ENCODE measurements at places on chromosomes 1 and 21. TPM values are rescaled to one million over a fixed set of nuclear protein-coding genes. Genes with fewer than 3 reads are reported as not detected.

DNA sequence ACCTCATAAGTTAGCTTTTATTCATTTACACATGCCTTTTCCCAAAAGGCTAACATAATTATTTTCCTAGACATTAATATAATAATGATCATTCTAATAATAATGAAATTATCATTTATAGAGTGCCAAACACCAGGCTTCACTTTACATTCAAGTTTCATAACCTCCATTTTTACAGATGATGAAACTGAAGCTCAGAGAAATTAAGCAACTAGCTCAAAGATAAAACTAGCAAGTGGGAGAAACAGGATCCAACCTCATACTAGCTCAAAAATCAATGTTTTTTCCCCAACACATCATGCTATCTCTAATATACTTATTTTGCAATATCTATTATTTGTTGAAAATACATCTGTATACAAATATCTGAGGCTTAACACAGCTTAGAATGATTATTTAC, 14.0 kb downstream of the LPGAT1 start:
- DNase-seq, result no peak
- no peak overlapping the region for H3K4me3 ChIP-seq
- H3K27ac ChIP-seq, result no peak overlapping the region
- peaks cover 7% of the 10 kb centered on the region for H3K4me1 ChIP-seq

AVPR1B gene
- total RNA-seq, result not detected

DNA sequence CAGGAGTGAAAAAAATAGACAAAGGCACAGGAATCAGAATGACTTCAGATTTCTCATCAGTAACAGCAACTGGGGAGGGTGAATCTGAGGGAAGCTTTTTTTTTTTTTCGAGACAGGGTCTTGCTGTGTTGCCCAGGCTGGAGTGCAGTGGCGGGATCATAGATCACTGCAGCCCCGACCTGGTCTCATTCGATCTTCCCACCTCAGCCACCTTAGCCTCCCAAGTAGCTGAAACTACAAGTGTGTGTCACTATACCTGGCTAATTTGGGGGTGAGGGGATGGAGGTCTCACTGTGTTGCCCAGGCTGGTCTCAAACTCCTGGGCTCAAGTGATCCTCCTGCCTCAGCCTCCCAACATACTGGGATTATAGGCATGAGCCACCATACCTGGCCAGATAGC, 10.7 kb downstream of the ARMH1 start:
- DNase-seq, result no peak
- no peaks in the 10 kb centered on the region for H3K27me3 ChIP-seq
- H3K4me3 ChIP-seq, result no peak overlapping the region
- H3K4me1 ChIP-seq, result peaks cover 7% of the 10 kb centered on the region

CYP4A22 gene
- total RNA-seq, result not detected

RFX5 gene
- total RNA-seq, result 64.5 TPM

- peaks cover 44% of the 10 kb centered on the region for H3K4me1 ChIP-seq
- no peak for DNase-seq
- no peaks in the 10 kb centered on the region for H3K36me3 ChIP-seq
Measured at GRCh38 chr1:94418664-94419655, 771 bp downstream of the ABCD3 start.

- H3K27ac ChIP-seq, result no peak overlapping the region
- DNase-seq, result no peak
- no peaks in the 10 kb centered on the region for H3K36me3 ChIP-seq
- H3K27me3 ChIP-seq, result peaks cover 11% of the 10 kb centered on the region
- no peak overlapping the region for H3K4me3 ChIP-seq
Measured at GRCh38 chr1:153397924-153398651, 7.2 kb upstream of the S100A8 start.

LCE1C gene
- not detected for total RNA-seq

DNA sequence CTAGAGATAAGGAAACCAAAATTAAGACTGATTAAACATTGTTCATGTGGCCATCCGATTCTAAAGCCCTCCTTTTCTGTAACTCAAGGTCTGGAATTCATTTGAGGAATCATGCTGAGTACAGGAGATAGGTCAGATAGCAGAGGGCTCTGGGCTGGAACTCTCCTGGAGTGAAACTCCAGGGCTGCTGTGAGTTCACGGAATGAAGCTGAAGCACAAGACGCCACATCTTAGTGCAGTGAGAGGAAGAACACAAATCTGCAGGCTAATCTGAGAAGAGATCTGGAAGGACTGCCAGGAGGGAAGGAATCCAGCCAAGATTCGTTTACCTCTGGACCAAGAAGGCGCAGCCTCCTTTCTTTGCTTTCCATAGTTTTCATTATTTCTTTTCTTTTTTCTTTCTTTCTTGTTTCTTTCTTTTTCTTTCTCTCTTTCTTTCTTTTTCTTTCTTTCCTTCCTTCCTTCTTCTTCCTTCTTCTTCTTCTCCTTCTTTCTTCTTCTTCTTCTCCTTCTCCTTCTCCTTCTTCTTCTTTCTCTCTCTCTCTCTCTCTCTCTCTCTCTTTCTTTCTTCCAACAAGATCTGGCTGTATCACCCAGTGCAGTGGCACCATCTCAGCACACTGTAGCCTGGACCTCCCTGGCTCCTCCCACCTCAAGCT, 74.8 kb upstream of the ATP1B1 start:
- no peak for DNase-seq
- H3K27ac ChIP-seq, result no peak overlapping the region
- H3K4me1 ChIP-seq, result no peaks in the 10 kb centered on the region
- H3K4me3 ChIP-seq, result no peak overlapping the region
- H3K36me3 ChIP-seq, result peaks cover 1% of the 10 kb centered on the region

- no peaks in the 10 kb centered on the region for H3K4me1 ChIP-seq
- H3K36me3 ChIP-seq, result no peaks in the 10 kb centered on the region
- H3K27ac ChIP-seq, result no peak overlapping the region
- DNase-seq, result no peak
- H3K27me3 ChIP-seq, result peaks cover 62% of the 10 kb centered on the region
Measured at GRCh38 chr1:46747683-46748288, 28.9 kb upstream of the EFCAB14 start.

DNA sequence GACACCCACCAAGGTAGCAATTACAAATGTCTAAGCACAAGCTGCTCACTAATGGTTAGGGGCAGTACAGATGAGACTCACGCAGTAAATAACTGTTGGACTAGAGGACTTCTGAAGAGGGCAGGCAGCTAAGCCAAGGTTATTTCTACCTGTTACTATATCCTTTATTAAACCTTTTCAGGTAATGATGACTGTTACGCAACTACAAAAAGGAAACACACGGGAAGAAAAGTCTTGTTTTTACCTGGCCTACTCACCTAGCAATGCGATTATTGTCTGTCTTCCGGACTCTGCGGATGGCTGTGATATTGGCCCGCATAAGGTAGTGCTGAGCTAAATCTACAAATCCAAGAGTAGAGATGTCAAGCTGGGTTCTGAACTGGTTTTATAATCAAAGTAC, 17.8 kb upstream of the VHLL start:
- H3K36me3 ChIP-seq, result peaks cover 17% of the 10 kb centered on the region
- no peak overlapping the region for H3K27ac ChIP-seq
- no peak overlapping the region for H3K4me3 ChIP-seq
- H3K4me1 ChIP-seq, result no peaks in the 10 kb centered on the region

DNA sequence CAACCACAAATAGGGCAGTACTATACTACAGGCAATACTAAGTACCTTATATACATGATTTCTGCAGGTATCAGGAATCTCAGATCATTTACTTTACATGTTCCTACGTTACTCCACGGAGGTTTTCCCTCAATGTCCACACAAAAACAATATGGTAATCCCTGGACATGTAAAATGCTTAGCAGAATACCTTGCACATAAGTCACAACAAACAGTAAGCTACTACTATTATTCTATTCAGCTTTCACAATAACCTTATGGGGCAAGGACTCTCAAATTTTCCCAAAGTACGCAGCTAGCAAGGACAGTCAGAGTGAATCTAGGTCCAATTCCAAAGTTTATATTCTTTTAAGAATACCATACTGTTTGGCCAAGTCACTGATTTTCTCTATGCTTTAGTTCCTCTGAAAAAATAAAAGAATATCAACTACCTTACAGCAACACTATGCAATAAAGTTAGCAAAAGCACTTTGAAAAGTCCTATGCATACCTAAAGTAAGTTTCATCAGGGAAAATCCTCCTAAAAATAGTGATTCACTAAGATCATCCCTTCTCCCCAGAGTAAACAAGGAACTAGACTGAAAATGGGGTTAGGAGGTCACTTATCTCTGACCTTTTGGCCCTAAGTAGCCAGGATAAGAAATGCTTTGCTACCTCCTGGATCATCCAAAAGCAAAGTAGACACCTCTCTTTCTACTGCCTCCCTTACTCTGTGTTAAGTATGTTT, 67.4 kb downstream of the LUZP1 start:
- no peak for DNase-seq
- no peaks in the 10 kb centered on the region for H3K27me3 ChIP-seq
- H3K27ac ChIP-seq, result no peak overlapping the region
- H3K4me1 ChIP-seq, result peaks cover 31% of the 10 kb centered on the region

DNA sequence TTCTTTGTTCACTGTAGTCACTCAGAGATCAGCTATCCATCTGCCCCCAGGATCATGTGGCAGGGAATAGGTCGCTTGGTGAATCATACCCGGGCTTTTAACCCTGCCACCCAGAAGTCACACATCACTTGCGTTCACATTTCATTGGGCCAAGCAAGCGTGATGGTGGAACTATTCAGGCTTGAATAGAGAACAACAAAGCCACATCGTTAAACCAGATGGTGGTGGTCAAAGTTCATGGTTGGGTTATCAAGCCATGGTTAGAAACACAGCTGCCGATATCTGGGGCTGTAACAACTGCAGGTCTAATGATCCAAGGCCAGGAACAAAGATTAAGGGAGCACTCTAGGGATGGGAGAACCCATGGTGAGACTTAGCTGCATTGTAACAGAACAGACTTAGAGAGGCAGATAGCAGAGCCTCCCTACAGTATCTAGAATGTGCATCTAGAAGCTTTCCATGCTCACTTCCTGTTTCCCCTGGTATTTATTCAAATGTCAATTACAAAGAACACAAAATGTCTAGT, 40.0 kb upstream of the PTPRC start:
- H3K36me3 ChIP-seq, result no peaks in the 10 kb centered on the region
- H3K4me3 ChIP-seq, result peak overlapping the region; percentile 50
- H3K4me1 ChIP-seq, result peaks cover 78% of the 10 kb centered on the region
- peak overlapping the region; percentile 95 for H3K27ac ChIP-seq

- no peak overlapping the region for H3K4me3 ChIP-seq
- no peak for DNase-seq
- peaks cover 47% of the 10 kb centered on the region for H3K4me1 ChIP-seq
- peaks cover 15% of the 10 kb centered on the region for H3K36me3 ChIP-seq
- no peaks in the 10 kb centered on the region for H3K27me3 ChIP-seq
Measured at GRCh38 chr1:24896596-24897262, 33.3 kb downstream of the RUNX3 start.

DNA sequence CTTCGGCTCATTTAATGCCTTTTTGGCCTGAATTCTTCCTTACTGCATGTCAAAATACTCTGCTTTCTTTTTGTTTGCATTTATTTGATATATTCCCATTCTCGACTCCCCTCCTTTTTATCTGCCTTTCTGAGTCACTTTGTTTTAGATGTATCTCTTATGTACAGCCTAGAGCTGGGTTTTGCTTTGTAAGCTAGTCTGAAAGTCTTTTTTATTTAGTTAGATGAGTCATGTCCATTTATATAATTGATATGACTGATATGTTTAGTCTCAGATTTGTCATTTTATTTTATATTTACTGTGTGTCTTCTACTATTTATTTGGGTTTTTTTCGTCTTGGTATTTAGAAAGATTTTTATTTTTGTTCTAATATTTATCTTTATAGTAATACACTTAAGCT, 33.6 kb upstream of the GNG5 start:
- H3K27me3 ChIP-seq, result no peaks in the 10 kb centered on the region
- peaks cover 41% of the 10 kb centered on the region for H3K36me3 ChIP-seq
- no peak overlapping the region for H3K27ac ChIP-seq
- no peaks in the 10 kb centered on the region for H3K4me1 ChIP-seq
- no peak overlapping the region for H3K4me3 ChIP-seq

FBXO2 gene
- 2.5 TPM for total RNA-seq

DNA sequence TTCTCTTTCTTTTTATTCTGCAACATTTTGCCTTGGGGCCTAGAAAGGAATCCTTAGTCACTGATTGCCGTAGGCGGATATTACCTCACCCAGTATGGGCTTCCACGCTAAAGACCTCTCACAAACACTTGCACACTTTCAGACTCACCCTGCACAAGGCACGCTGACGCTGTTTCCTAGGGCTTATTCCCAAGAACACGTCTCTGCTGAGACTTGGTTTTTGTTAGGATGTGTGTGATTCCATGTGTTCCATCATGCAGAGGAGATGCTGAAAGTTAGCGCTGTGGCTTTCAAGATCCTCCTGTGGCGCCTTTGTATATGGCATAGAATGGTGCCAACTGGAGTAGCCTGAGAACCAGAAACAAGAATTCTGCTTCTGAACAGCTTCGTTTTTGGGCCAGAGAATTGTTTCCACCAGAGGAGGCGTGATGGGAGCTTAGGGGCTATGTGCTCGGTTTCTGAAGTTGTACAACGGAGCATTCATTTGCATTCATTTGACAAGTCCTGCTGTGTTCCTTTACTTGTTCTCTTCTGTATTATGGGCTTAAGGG, 297.0 kb downstream of the DISC1 start:
- H3K4me3 ChIP-seq, result no peak overlapping the region
- H3K27ac ChIP-seq, result no peak overlapping the region

- H3K4me3 ChIP-seq, result no peak overlapping the region
- no peak for DNase-seq
- H3K36me3 ChIP-seq, result no peaks in the 10 kb centered on the region
- H3K27ac ChIP-seq, result no peak overlapping the region
- peaks cover 7% of the 10 kb centered on the region for H3K4me1 ChIP-seq
Measured at GRCh38 chr1:213993929-213994328, 6.2 kb downstream of the PROX1 start.

GRCh38 chr1:162381383-162381782, at the start of gene C1orf226:
C1orf226 (plus strand) TSS chr1:162381728; CDS start chr1:162381902, 174 bp downstream.
- DNase-seq, result no peak
- peaks cover 4% of the 10 kb centered on the region for H3K27me3 ChIP-seq
- H3K4me3 ChIP-seq, result no peak within 1 kb of the TSS
- H3K4me1 ChIP-seq, result no peaks in the 10 kb centered on the region
- H3K36me3 ChIP-seq, result no peaks in the 10 kb centered on the region

DNA sequence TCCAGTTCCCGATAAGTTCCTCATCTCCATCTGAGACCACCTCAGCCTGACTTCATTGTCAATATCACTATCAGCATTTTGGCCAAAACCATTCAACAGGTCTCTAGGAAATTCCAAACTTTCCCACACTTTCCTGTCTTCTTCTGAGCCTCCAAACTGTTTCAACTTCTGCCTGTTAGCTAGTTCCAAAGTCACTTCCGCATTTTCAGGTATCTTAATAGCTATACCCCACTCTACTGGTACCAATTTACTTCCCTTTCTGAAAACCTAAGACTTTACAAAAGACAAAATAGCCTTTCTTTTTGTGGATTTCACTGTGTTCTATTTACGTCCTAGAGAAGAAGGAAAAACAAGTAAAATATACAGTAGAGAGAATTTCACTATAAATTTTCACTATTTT, 147.0 kb upstream of the FMN2 start:
- H3K4me1 ChIP-seq, result no peaks in the 10 kb centered on the region
- H3K27me3 ChIP-seq, result peaks cover 4% of the 10 kb centered on the region
- no peaks in the 10 kb centered on the region for H3K36me3 ChIP-seq
- H3K4me3 ChIP-seq, result no peak overlapping the region
- no peak for DNase-seq

Measured in naive thymus-derived CD8-positive, alpha-beta T cell (primary cell).